ENCODE measurements at places on chromosomes 5 and 9.

DNA sequence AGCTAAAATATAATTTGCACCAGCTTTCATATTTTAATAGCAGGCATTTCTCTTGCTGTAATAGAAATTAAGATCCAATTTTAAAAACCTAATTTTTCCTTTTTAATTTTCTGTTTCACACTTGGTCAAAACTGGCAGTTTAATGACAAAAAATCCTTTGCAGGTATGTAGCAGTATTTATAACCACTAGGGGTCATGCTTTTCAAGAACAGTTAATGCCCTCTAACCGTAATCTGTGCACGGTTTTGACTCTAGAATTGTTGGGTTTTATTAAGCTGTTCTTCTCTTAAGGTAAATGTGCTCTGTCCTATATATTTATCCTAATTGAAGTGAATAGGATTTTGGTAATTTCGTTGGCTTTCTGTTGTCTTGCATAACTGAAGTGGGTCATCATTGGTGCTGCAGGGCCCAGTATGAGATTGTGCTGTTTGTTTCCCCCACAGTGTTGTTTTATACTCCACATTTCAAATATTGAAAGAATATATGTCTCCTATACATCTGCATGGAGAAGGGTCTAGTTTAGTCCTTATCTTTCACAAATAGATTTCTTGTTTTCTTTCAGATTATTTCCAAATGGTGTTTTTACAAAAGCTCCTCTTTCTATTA lies 107.4 kb downstream of the SCAMP1 start:
- DNase-seq = no peak

GRCh38 chr5:173795601-173796000 lies 92.5 kb upstream of the CPEB4 start:
- DNase-seq = no peak

DNA sequence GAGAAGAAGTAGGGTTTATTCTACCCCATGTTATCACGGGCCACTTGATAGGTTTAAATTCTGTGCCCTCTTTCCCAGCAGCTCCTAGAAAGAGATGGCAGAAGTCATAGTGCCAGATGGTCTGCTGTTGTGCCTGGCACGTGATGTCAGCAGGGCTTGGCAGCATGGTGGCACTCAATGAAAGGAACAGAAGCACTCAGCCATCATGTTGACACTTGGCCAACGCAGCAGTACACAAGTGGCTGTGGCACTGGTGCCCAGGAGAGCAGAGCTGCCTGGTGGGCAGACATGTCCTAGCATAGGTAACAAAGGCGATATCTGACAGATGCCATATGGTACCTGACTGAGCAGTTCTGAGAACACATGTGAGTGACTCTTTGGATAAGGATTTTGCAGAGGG lies 796.4 kb upstream of the ACO1 start:
- DNase-seq = no peak

DNA sequence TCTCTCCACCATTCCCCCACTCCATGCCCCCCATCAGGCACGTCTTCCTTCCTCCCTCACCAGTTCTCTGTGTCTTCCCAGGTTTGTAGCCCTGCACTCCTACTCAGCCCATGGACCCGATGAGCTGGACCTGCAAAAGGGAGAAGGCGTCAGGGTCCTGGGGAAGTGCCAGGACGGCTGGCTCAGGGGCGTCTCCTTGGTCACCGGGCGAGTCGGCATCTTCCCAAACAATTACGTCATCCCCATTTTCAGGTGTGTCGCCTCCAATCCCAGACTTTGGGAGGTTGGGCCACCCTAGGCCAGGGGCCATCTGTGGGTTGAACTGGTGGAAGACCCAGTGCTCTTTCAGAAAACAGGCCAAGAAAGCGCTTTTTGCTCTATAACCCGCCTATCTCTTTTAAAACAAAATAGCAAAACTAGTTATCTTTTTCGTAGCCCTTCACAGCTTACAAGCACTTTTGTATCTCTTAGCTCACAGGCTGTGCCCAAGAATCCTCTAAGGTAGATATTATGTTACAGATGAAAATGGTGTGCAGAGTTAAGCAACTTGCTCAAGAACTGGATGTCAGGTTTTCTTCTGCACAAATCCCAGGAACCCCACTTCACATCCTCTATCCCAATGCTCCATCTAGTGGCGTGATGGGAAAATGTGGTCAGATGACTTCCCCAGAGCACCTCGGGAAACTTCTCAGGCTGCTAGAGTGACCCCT lies 56.2 kb downstream of the PLAC8L1 start:
- DNase-seq = no peak

- DNase-seq = no peak
Observed at GRCh38 chr5:34011536-34011935, 3.7 kb upstream of the AMACR start.

- DNase-seq = no peak
Observed at GRCh38 chr5:135218790-135219568, 180.1 kb downstream of the MACROH2A1 start.

- no peak for DNase-seq
Observed at GRCh38 chr9:132506977-132507669, 75.3 kb upstream of the BARHL1 start.

DNA sequence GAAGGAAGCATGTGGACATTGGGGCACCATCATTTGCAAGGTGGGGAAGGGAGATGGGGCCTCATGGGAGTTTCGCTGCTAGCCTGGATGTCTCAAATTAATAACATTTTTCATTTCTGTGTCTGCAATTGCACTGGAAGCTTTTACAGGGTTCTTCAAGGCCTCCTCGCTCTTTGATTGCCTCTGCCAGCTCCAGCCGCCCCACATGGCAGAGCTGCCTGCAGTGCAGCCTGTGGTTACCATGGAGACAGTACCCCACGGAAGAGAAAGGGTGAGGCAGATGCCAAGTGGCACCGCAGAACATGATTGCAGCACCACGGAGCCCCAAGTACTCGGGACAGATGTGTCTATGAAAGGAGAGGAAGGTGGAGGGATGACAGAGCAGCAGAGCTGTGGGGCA lies 25.4 kb downstream of the CTNND2 start:
- DNase-seq = no peak

DNA sequence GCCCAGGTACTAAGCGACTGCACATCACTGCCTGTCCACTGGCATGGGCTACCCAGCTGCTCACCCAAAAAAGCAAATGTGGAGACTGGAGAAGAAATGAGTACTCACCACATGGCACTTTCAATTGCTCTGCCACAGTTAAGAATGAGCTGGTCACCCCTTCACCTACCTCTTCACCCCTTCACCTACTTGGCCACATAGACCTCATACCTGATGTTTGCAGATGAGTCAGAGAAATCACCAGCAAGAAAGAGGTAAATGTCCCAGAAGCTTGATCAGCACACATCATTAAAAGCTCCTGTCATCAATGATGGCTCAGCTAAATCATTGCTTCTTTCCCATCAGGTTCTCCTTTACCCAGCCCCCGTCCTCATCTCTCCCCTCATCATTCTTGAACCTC lies 7.6 kb upstream of the PRUNE2 start:
- DNase-seq = no peak

DNA sequence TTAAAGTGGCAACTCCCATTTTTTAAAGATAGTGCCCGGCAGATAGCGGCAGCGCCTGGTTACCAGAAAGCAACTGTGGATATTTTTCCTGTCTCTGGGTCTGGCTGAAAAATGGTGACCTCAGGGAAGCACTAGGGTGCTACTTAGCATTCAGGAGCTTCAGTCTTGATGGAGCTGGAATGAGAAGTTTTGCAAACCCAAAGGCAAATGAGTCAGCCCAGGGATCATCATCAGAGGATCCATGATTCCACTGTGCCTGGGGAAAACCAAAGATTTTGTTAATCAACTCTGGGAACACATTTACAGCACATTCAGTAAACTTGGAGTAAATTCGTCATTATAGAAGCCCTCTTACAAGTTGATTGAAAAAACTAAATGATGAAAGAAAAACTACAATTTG lies 26.7 kb downstream of the F2R start:
- no peak for DNase-seq

- DNase-seq = no peak
Observed at GRCh38 chr5:16364910-16365309, 100.7 kb downstream of the ZNF622 start.

GRCh38 chr9:110768886-110769285 lies 100.3 kb downstream of the MUSK start:
- DNase-seq = no peak

DNA sequence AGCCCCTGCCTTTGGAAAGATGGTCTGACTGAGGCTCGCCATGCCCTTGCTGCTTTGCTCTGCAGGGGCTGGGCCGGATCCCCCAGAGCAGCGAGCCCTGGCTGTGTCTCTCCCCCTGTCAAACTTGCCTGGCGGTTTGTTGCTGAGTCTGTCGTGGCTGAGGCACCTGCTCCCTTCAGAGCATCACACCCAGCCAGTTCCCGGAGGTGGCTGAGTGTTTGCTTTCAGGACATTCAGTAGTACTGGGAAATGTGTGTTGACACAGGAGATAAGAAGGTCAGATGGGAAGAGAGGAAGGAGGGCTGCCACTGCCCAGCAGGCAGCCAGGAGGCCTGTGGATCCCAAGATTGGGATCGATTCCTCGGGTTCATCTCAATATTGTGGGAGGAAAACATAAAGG lies 62.9 kb downstream of the GADD45G start:
- no peak for DNase-seq

DNA sequence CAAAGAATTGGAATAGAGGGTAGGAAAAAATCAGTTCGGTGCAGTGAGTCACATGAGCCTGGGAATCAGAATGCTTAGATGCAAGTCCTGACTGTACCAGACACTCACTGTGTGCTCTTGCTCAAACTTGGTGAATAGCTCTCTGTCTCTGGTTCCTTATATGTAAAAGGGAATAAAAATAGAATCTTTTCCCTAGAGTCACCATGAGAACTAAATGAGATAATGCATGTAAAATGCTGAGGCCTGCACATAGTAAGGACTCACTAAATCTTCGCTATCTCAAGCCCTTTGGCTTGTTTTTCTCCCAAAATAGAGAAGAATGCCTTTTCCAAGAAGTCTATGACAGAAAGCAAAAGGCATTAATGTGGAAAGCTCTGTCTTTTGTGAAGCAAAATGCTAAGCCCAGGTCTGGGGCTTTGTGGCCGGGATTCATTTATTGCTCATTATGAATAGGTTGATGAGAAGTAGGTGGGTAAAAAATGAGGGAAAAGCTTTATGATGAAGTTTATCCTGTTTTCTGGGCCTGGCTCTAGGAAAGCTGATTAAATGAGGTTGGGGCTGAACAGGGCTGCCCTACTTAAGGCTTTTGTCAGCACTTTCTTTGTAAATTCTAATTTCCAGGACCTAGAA lies 483.3 kb downstream of the DMAC1 start:
- DNase-seq = no peak

- no peak for DNase-seq
Observed at GRCh38 chr9:87184956-87185642, 237.8 kb upstream of the GAS1 start.

DNA sequence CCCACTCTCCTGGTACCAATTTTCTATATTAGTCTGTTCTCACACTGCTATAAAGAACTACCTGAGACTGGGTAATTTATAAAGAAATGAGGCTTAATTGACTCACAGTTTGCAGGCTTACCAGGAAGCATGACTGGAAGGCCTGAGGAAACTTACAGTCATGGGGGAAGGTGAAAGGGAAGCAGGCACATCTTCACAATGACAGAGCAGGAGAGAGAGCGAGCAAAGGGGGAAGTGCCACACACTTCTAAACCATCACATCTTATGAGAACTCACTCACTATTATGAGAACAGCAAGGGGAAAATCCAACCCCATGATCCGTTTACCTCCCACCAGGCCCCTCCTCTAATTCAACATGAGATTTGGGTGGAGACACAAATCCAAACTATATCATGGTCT lies 72.2 kb downstream of the ATG10 start:
- DNase-seq = no peak

DNA sequence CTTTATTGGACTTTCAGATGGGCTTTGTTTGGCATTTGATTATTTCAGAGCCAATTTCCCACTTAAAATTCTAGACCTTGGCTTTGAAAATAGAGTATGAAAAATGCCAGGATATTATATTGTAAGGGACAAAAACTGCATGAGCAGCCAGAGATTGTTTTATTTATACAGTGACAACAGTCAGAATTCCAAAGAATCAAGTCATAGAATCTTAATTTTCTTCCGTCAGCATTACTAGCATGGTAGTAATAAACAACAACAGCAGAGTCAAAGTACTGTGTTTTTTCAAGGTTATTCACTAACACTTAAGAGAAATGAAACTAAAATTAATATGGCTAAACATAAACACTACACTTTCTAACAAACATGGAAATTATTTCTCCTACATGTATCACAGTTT lies 52.2 kb downstream of the MLLT3 start:
- no peak for DNase-seq

DNA sequence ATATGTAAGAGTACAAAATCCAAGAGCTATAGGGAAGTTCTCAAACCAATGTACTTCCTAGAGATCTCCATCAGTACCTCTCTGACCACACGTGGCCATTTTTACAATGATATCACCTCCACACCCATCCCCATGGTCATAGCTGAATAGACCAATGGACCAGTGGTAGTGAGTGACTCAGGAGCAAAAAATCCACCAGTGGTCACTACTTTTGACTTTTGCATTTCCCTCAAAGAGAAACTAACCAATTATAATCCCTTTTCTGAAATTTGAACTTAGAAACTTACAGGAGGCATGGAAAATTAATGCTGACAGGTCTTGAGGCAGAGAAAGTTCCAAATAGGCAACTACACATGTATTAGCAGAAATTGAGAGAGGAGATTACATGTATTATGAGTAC lies 238.4 kb downstream of the TRPM3 start:
- no peak for DNase-seq

DNA sequence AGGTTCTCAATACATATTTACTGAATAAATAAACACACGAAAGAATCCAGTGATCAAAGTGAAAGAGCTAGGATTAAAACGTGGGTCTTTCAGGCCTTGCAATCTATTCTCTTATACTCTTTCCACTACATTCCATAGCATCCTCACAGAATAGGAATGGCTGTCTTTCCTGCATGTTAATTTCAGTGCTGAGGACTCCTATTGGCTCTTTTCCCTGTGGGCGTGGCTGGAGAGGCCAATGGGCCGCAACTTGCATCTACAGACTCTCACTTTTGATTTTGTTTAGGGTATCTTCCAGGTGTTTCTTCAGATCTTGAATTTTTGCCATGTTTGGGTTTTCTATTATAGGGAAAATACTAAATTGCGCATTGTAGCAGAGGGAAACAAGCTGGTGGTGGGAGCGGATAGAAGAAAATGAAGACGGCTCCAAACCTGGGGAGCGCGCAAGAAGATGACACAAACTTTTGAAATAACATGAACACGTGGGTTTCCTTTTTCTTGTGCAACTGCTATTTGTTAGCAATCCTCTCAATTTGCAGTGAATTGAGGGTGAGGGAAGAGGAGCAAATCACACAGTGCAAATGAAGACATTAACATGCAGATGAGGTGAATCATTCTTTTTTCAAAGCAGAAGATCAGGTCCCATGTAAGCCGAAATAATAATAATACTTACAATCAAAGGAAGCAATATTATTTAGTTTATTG lies 93.9 kb downstream of the GCNT1 start:
- no peak for DNase-seq

GRCh38 chr5:87169300-87169991 lies 98.2 kb upstream of the RASA1 start:
- DNase-seq = no peak

GRCh38 chr9:95991326-95991725 lies 115.8 kb downstream of the ERCC6L2 start:
- no peak for DNase-seq

- DNase-seq = no peak
Observed at GRCh38 chr5:42377496-42377895, 45.7 kb upstream of the GHR start.
